Activated CD4-positive, alpha-beta T cell treated with anti-CD3 and anti-CD28 coated beads, Interleukin-2, amount 10 ng/mL, durations not matched to agents 7 days and 5 days (primary cell): ENCODE measurements at places on chromosomes 16 and 17.

GRCh38 chr17:73139296-73139695, 25.5 kb upstream of the SSTR2 start:
- no peak for DNase-seq

- no peak for DNase-seq
These were observed 16.0 kb downstream of the SPNS3 start for GRCh38 chr17:4449736-4450135.

- no peak for DNase-seq
These were observed 1.8 kb upstream of the NSMCE1 start for GRCh38 chr16:27270349-27270748.

GRCh38 chr16:22078656-22079055, 13.7 kb upstream of the VWA3A start:
- DNase-seq = no peak

- DNase-seq = no peak
These were observed 20.3 kb downstream of the METRNL start for GRCh38 chr17:83099570-83100181.

- DNase-seq = no peak
These were observed 11.7 kb downstream of the PECAM1 start for GRCh38 chr17:64378890-64379354.

DNA sequence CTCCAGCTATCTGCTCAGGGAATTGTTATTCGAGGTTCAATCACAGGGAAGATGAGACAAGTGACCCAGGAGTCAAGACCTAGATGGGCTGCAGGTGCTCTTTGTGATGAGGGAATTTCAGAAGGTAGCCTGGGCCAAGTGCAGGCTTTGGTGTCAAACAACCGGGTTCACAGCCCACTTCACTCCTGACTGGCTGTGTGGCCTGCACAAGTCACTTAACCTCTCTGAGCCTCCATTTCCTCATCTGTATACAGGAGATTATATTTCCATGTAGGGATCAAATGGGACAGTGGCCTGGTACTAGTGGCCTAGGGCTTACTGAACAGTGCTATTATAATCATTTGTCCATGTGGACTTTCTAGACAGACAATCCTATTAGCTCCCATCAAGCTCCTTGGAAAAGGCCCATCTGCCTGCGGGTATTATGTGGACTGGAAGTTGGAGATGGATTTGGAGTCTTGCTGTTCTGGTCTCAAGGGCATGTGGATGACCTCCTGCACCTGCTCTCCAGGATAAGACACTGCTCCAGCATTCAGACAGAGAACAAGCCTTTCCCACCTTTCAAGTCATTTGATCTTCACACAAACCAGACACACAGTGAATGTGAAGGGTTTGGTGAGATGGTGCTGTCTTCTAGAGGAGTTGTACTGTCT, 3.1 kb upstream of the MT1X start:
- DNase-seq = no peak

GRCh38 chr16:86181526-86181925, 282.6 kb downstream of the IRF8 start:
- DNase-seq = no peak

DNA sequence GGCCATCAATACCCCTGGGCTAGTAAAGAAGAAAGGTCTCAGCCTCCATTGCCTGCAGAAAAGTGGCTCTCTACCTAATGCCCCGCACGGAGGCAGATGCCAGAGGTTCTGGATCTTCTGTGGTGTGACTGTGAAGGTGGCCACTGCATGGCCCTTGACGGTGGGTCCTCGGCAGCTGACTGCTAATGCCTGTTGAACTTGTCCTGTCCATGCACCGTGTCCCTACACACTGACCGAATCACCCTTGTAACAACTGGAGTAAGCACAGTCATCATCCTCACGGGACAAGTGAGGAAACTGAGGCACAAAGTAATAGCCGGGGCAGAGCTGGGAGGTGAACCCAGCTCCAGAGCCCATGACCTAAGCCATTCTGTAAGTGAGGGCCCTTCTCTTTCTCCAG, 48.8 kb downstream of the MYH11 start:
- no peak for DNase-seq

DNA sequence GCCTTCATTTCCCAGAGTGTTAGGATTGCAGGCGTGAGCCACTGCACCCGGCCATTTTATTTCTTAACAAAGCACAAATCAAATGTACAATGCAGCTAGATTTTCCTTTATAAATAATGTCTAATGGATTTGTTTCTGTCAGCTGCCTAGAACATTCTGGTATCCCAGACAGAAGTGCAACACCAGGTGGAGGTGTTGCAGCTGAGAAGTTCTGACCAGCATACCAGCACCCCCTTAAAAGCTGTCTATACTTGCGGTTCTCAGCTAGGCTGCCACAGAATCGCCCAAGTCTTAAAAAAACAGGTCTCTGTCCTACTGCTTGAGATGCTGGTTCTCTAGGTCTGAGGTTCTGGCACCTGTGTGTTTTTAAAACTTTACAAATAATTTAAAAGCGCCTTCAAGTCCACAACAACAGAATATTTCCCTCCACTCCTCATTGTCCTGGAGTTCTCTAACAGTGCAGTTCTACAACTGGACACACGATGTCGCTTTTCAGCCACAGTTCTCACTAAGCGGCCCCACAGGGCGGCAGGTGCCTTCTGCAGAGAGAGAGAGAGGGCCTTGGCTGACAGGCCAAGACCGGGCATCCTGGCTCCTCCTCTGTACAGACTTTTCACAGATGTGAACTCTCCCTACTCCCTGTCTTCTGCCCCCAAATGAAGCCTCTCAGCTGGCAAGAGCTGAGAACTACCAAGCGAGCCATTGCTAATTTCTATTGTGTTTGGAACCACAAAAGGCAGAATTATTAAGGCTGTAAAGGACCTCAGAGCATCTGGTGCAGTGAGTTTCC, 32.6 kb upstream of the MEOX1 start:
- peak; percentile 82 for DNase-seq

DNA sequence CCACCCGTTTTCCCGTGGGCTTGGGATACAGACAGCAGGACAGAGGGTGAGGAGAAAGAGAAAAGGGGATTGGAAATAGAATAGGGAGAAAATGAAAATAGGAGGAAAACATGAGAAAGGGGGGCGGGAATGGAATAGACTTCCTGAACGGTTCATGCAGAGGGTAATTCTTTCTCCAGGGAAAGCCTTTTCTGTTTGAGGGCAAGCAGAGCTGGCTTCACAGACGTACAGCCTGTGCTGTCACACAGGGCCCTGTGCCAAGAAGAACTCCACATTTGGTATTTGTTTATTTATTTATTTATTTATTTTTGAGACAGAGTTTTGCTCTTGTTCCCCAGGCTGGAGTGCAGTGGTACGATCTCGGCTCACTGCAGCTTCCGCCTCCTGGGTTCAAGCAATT, 12.0 kb downstream of the MILR1 start:
- DNase-seq = no peak

- no peak for DNase-seq
These were observed 35.3 kb upstream of the TBC1D3K start for GRCh38 chr17:37888881-37889280.

DNA sequence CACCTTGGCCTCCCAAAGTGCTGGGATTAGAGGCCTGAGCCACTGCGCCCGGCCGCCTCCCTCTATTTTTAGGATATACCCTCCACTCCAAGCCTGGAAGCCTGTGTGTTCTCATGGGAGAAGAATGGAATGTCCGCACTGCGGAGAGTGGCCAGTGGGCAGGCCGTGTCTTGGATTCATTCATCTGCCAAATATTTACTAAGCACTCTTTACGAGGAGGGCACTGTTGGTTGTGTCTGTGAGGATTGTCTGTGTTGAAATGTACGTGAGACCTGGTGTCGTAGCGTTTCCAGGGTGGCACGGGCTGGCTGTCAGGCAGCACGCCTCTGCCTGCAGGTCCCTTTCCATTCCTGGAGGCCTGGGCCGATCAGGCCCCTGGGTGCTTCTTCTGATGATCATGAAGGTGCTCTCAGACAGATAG, 19.2 kb downstream of the PGS1 start:
- DNase-seq = no peak

DNA sequence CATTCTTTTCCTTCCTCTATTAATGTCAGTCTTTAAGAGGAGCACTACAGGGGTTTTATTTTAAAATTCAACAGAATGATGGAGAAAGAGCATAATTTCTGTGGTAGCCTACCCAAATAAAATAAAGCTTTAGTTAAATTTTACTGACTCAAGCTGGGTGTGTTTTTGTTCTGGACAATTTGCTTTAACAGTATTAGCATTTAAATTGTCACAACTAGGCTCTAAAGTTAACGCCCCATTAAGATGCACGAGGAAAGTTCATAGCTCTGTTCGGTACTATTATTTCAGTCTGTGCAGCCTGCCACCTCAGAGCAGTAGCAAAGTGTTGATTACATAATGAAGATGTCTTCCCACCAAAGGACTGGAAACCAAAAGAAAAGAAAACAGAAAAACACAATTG, 52.0 kb downstream of the CDK12 start:
- DNase-seq = no peak

- DNase-seq = no peak
These were observed 2.6 kb upstream of the CRISPLD2 start for GRCh38 chr16:84817206-84817605.

GRCh38 chr17:27976331-27976730, 66.1 kb upstream of the NLK start:
- DNase-seq = no peak

- DNase-seq = no peak
These were observed 115.8 kb downstream of the IRX5 start for GRCh38 chr16:55046513-55046912.

GRCh38 chr16:28932339-28933141, 769 bp downstream of the CD19 start:
- DNase-seq = no peak

DNA sequence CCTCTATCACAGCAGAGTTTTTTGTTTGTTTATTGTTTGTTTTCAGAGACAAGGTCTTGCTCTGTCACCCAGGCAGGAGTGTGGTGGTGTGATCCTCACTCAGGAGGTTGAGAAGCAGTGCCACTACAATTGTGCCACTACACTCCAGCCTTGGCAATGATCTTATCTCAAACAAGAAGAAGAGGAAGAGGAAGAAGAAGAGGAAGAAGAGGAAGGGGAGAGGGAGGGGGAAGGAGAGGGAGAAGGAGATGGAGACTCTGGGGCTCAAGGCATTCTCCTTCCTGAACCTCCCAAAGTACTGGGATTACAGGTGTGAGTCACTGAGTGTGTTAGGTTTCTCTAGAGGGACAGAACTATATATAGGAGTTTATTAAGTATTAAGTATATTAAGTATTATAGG, 17.1 kb upstream of the C17orf58 start:
- DNase-seq = no peak

DNA sequence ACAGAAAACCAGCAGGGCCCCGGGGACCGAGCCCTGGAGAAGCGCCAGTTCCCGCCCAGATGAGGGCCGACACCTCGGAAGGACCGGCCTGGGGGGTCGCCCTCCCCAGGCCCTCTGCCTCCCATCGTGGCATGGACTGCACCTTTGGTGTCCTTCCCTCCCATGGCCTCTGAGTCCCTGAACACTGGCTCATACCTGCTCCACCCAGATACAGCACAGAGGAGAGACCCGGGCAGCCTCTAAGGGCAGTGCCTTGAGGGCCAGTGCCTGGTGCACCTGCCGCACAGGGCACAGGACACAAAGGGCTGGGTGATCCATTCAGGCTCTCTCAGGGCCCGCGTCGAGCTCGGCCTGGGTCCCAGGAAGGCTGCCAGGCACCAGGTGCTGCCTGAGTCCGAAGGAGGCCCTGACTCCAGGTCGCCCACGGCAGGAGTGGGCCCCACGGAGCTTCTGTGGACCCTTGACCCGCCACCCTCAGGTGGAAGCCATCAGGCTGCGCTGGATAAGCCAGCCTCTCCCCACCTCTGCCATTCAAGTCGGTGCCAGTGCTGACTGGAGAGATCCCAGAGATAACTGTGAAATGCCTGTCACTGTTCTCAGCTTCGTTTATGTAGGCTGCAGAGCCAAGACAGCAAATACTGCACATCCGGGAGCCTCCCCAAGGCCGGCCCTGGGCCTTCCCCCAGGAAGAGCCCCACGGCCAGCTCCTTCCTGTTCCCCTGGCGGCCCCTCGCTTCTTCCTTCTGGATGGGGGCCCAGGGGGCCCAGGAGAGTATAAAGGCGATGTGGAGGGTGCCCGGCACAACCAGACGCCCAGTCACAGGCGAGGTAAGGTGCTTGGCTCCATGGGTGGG, at the start of gene ZG16B:
TSS of gene ZG16B (plus strand) at position 803 of the 854 bp plus-strand sequence. CDS start 139 bp downstream, outside the sequence.
- no peak for DNase-seq

GRCh38 chr17:49241692-49242397, 11.3 kb upstream of the PHOSPHO1 start:
- DNase-seq = no peak

GRCh38 chr17:34624767-34625383, 45.5 kb downstream of the TMEM132E start:
- DNase-seq = no peak

- no peak for DNase-seq
These were observed 3.3 kb upstream of the NUDT16L1 start for GRCh38 chr16:4689864-4690704.

GRCh38 chr17:55201308-55201932, 63.3 kb upstream of the HLF start:
- DNase-seq = no peak

DNA sequence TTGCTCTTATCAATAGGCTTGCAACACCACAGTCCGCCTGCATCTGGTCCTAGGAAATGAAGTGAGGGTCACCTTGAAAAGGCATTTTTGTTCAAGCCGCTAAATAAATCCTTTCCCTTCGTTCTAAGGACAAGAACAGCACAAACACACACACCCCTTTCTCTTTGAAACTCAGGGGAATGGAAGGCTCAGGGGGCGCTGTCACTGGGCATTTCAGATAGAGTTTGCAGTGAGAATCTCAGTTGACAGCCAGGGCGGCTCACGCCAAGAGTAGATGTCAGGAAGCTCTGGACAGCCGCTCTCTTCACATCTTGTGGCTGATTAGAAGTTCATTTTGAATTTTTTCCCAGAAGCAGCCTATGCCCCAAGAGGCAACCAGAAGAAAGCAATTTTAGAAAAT, 39.8 kb downstream of the ABAT start:
- DNase-seq = no peak

- DNase-seq = no peak
These were observed 34.0 kb downstream of the B9D1 start for GRCh38 chr17:19328441-19329061.

DNA sequence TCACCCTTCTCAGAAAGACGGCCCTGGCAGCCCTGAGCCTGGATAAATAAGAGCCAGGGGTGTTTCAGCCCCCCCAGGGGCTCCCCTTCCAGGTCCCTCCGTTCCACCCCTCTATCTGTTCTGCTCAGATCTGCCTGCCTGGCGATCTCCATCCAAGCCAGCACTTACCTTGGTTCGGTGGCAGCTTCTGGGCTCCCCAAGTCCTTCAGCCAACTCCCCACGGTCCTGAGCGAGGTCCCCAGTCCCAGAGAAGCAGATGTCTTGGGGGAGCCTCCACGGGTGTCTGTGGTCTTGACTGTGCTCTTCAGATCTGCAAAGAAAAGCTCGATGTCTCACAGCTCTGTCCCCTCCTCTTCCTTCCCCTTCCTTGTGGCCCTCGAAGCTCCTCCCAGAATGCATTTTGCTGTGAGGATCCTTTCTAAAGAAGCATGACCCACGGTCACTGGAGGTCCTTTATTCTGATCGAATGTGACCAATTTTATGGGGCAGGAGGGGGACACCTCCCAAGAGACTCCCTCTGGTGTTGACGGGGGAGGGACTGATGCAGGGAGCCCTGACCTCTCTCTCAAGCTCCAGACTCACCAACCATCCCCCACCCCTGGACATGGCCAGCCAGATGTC, at the start of gene PIK3R6:
TSS of gene PIK3R6 (minus strand) at position 314 of the 621 bp plus-strand sequence. CDS start 17,880 bp downstream, outside the sequence.
- DNase-seq = peak; percentile 26

GRCh38 chr16:63372815-63373214, 1336.6 kb upstream of the CDH8 start:
- DNase-seq = no peak
